ENCODE measurements at places on chromosomes 12 and 14. TPM values are rescaled to one million over a fixed set of nuclear protein-coding genes. Genes with fewer than 3 reads are reported as not detected.

The CCNB1IP1 gene
- 81.9 TPM for total RNA-seq

The LRFN5 gene
- 45.9 TPM for total RNA-seq

The CATSPERB gene
- 3.6 TPM for total RNA-seq

The OVCH1 gene
- total RNA-seq: 0.37 TPM

The RIN3 gene
- total RNA-seq: 9.1 TPM

The THAP2 gene
- total RNA-seq: 15.9 TPM

DNA sequence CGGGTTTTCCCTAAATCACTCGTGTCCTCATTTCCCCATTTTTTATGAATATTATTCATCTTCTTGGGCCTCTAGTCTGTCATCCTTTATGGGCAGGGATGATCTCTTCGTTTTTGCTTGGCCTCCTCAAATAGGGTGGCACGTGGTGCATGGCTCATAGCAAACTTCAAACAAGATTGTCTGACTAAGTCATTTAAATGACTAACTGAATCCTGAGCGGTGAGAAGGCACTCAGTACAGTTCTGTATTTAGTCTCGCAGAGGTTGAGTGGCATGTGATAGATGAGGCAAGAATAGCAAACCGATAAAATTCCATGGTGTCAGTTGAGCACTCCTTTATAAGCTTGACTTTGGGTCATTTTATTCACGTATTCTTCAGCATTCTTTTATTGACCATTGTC is 5.7 kb upstream of the JDP2 start:
- DNase-seq: no peak
